Pulmonary artery endothelial cell (primary cell): ENCODE measurements at places on chromosomes 2 and 18. TPM values are rescaled to one million over a fixed set of nuclear protein-coding genes. Genes with fewer than 3 reads are reported as not detected.

DNA sequence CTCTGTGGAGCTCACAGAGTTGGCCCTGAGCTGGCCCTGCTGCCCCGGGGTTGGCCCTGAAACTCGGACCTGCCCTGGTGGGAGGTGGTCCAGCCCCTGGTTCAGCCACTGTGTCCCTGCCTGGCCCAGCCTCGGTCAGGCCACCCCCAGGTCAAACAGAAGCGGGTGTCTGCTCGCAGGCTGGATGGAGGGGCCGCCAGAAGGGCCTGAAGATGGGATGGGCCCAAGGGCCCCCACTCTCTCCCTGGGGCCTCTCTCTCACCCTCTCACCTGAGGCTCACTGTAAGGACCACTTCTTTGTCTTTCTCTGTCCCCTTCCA, 25.1 kb upstream of the B3GNT7 start:
- DNase-seq, result no peak

- DNase-seq, result no peak
Observed at GRCh38 chr2:167438206-167438605, 549.9 kb downstream of the XIRP2 start.

GRCh38 chr2:8518979-8519668, 162.7 kb upstream of the ID2 start:
- DNase-seq, result no peak

The IL36G gene
- total RNA-seq, result not detected in 2 replicates

DNA sequence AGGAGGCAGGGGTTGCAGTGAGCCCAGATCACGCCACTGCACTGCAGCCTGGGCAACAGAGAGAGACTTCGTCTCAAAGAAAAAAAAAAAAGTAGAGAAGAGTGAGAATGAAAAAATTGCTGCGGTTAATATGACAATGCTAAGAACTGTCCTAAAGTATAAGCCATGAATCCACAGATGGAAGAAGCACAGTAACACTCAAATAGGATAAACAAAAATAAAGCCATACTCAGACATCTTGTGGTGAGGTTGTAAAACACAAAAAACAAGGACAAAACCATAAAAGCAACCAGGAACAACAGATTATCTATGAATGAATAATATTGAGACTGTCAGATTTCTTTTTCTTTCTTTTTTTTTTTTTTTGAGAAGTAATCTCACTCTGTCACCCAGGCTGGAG, 23.0 kb downstream of the POLR2D start:
- DNase-seq, result no peak

The BARD1 gene
- total RNA-seq, result 21.2 and 61.8 TPM in 2 replicates

DNA sequence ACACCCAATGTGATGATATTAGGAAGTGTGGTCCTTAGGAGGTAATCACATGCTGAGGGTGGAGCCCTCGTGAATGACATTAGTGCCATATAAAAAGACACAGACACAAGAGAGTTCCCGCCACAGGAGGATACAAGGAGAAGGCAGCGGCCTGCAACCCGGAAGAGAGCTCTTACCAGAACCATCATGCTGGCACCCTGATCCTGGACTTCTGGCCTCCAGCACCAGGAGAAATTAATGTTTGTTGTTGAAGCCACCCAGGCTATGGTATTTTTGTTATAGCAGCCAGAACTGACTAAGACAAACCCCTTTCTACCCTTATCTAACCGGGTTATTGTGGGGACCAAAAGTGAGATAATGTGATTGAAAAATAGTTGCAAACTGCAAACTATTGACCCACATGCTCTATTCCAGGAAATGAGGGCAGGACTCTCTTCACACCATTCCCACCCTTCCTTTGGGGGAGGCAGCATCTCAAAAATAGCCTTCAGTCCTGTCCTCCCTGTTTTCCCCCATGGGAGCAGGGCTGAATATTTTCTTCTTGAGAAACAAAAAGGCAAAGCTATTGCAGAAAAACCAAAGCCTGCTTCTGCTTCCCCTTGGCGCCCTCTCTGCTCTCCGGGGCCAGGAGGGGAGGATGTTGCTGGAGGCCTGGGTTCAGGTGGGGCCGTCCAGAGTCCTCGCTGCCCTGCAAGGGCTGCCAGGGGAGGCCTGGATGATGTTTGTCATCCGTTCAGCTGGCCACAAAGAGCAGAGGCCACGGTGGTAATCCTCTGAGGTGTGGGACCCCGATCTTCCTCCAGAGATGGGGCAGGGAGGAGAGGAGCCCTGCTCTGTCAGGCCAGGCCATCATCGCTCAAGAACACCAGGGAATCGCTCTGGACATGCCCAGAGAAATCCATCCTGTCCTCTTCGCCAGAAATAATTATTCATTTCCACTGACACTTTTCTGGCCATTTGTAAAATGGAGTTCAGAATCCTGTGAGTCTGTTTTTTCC, 73.8 kb upstream of the HAAO start:
- no peak for DNase-seq

DNA sequence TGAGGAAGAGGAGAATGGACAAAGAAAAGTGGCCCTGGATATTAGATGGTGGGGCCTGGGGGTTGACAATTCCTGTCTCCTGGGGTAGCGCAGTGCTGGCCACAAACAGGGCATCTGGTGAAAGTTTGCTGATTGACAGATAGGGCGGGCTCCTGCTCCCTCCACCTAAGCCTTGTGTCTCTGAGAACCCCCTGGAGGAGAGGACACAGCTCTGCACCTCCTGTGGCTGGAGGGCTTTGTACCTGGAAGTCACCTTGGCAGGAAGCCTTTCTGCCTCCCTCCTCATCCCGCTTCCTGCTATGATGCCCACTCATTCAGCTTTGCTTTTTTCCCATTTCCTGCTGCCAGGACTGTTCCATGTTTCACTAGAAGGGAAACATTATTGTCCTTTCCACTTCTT, 72.4 kb downstream of the RHOB start:
- DNase-seq, result no peak

The CCDC74B gene
- total RNA-seq, result 1.2 and 1.5 TPM in 2 replicates

DNA sequence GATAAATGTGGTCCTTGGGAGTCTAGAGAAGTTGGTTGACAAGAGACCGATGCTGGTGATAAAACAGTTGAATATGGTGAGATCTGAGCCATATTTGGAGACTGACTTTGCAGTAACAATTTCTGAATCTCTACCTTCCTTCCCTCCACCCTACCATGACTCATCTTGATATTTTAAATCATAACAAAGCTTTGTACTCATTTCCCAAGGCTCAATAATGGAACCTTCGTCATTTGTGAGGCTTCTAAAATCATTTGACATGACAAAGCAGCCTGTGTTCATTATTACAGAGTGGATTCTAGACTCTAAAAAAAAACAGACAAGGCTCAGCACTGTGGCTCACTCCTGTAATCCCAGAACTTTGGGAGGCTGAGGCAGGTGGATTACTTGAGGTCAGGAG, 38.5 kb upstream of the PDCL3 start:
- no peak for DNase-seq

- no peak for DNase-seq
Observed at GRCh38 chr2:143608758-143609157, 479.5 kb downstream of the ARHGAP15 start.

GRCh38 chr2:62195421-62196277, at the start of gene B3GNT2:
B3GNT2 (plus strand) TSS chr2:62196115; CDS start chr2:62222221, 26,106 bp downstream.
- DNase-seq, result peak; percentile 19
